ENCODE measurements at places on chromosomes 7 and 10.

DNA sequence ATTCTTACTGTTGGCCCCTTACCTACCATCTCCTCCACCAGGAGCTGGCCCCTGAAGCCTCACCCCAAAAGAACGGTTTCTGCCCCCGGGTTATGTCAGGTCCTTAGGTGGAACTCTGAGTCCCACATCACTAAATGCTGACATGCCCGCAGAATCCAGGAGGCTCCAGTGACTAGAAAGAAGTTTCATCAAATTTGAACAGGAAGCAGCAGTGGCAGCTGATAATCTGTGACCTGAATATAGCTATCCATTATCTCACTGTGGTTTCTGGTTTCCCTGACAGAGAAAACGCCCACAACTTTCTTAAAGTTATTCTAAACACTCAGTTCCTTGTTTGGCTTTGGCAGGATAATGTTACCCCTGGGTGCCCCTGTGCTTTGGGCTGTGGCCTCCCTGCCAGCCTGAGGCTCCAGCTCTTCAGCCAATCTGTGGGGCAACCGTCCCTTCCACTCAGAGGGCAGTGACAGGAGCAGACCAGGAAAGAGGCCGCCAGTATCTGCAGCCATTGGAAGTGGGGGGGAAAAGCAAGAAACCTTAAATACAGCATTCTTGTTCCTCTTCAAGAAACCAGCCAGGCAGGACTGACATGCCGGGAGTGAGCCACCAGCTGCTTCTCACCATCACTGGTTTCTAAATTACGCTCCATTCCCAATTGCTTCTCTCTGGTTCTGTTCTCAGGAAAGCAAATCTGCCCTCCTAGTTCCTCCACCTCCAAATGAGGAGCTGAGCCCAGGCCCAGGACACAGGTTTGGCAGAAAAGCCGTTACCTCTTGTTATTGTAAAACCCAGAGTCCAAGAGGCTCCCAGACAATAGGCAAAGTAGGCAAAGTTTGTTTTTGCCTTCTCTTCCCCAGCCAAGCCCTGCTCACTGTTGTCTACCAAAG is 41.2 kb upstream of the VCL start:
- no peak for DNase-seq

DNA sequence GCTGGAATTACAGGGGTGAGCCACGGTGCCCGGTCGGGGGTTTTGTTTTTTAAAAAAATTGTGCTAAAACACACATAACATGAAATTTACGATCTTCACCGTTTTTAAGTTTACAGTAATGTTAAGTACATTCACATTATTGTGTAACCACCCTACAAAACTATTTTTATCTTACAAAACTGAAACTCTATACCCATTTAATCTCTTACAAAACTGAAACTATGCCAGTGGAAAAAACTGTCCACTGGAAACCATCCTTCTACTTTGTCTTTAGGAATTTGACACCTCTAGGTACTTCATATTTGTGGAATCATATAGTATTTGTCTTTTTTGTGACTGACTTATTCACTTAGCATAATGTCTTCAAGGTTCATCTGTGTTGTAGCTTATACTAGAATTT is 1.0 kb upstream of the PSMC2 start:
- no peak for DNase-seq

- no peak for DNase-seq
These were observed at the start of gene HOXA10 for GRCh38 chr7:27173956-27174873. HOXA10 (minus strand) TSS chr7:27174320; CDS start chr7:27174306, 14 bp downstream.

DNA sequence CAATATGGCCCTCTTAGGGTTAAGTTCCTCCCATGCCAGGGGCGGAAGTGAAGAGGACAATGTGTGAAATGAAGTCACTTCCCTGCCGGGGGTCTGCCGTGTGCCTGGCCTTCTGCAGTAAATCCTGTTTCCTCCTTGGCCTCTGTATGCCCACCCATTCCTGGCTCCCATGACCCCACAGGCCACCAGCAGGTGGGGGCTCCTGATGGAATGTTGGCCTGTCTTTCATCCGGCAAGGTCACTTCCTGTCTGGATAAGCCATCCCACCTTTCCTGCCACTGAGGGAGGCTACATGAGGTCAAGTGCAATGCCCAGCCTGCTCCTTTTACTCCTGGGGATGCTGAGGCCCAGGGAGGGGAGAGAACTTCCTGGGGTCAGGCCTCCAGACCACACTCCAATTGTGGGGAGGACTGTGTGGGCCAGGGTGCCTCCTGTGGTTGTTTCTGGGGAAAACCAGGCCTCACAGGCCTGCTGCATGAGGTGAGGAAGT is 22.3 kb downstream of the PALD1 start:
- no peak for DNase-seq

- no peak for DNase-seq
These were observed 504.3 kb downstream of the TFEC start for GRCh38 chr7:115526278-115526677.

DNA sequence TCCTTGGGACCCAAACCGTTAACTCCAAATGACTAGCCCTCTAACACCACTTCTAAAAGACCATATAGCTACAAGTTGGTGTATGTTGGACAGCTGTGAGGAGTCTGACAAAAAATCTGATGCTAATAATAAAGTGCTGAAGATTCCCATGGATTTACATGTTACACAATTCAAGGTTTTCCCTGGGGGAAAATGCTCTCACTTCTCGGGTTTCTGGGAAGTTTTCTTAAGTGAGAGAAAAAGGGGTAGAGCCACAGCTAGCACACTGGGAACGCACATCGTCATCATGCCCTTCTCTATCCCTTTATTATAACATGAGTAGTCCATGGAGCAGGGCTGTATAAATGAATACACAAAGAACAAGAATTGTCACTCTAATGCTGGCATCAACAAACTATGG is 162.1 kb downstream of the CHCHD3 start:
- DNase-seq = no peak

DNA sequence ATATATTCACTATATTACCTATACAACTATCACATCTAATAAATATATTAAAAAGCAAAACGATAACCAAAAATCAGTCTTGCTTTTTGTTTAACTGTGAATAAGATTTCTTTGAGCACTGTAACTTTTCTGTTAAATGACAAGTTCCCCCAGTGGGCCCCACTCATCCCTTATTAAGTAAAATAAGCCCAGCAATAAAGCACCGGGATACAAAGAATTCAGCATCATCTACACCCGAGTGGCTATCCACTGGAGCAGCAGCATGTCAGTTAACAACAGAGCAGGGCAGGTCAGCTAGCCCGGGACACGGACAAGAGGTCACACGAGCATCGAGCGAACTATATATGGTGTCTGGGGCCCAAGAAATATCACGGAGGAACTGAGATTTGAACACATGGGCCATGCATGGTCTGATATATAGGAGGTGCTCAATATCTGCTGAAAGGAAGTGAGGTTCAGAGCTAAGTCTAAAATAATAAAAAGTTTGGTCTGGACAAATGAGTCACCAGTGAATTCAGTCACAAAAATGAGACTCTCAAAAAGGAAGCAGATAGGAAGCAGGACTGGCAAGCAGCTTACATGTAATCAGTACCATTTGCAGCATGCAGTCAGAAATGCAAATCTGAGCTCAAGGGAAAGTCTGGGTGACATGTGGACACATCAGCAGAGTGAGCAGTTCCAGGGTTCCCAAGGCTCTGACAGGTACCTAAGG is 4.1 kb downstream of the ERCC6 start:
- no peak for DNase-seq

DNA sequence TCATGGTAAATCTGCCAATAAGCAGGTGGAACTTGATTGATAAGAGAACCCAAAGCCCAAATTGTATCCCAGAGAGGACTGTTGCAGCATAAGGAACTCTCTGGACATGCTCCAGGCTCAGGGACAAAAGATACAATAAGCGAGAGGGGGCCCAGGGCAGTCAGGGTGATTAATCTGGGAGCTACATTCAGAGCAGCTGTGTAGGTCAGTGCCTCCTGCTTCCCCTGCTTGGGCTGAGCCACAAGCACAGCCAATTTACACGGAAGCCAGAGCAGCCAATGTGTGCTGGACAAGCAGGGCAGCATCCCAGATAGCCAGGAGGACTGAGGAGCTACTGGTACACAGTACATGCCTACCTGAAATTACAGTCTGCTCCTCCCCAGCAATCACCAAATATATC is 24.2 kb downstream of the MYPN start:
- no peak for DNase-seq

DNA sequence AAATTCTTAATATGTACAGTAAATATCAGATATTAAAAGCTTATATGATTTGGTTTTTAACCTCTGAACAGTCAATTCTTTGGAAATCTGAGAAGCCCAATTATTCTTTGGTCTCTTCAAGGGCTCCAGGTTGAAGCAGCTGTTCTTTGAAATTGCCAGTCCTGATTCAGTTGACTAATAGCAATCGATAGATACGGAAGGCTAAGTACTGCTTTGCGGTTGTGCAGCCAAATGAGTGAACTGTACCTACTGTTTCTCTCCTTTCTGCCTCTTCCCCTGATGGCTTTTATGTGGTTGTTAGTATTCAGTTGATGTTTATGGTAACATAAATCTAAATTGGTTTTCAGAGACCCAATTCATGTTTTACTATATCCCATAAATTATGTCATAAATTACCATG is 103.1 kb upstream of the RPA3 start:
- DNase-seq = no peak

DNA sequence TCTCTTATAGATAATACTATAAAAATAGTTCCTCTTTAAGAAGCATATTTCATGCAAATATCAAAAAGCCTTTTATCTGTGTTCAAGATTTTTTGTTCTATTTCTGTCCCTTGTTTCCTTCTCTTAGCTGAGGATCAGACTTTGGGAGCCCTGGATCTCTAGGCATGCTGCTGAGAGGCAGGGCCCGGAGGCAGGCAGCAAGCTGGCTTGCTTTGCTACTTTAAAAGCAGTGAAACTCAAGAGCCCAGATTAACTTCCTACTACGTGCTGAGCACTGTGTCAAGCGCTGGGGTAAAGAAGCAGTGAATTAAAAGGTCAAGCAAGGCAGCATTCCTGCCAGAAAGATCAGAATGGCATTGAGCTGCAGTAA is 31.0 kb upstream of the ARID5B start:
- DNase-seq = no peak

- no peak for DNase-seq
These were observed 6.0 kb downstream of the RHOBTB1 start for GRCh38 chr10:60937784-60938654.

GRCh38 chr10:114266521-114266920 is 27.5 kb downstream of the VWA2 start:
- DNase-seq = no peak

DNA sequence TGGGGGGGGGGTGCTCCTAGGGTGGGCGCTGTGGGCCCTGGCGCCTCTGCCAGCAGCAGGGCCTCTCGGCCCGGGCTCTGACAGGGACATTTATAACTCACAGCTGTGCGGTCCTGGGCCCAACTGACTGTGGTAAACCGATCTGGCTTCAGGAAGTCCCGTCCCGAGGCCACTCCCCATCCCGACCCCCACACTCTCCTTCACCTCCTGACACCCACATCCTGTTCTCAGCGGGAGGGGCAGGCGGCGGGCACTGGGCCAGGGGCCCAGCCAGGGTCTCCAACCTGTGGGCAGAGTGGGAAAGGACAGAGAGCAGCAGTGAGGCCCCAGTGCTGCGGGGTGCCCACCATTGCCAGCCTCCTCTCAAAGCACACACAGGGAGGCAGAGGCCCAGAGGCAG is 69.1 kb downstream of the ZMIZ1 start:
- no peak for DNase-seq

DNA sequence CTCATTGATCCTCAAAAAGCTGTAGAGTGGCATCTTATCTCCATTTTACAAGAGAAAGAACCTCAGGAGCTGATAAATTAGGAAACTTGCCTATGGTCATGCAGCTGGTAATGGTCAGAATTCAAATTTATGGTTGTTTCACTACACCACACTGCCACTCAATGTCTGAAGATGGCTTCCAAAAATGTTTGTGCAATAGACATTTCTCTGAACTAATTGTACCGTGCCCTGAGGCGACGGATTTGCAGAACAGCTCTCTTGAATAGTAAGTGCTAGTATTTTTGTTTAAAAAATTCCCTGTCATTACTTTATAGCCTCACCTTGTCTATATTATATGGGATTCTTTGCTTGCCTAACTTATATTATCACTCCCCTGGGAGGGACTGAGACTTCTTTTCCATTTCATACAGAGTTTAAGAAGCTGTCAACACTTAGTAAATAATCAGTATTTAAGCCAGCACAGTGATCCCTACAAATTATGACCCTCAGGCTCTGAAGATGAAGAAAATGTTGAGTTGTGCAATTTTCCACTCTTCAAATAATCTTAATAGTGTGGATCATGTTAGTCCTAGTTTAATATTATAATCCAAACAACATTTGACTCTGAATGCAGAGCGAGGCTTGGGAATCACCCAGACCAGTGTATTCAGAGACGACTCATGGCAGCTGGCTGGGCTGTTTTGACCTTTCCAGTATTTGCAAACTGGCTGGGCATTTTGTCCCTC is 346.6 kb downstream of the PTEN start:
- DNase-seq = no peak

DNA sequence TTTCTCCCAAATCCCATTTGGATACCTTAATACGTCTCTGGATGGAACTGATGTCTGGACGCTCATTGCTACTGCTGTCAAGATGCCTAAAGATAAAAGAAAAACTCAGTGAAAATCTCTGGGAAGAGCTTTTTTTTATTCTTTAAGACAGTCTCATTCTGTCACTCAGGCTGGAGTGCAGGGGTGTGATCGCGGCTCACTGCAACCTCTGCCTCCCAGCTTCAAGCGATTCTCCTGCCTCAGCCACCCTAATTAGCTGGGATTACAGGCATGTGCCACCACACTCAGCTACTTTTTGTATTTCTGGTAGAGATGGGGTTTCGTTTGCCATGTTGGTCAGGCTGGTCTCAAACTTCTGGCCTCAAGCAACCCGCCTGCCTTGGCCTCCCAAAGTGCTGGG is 102.2 kb downstream of the NT5C2 start:
- DNase-seq = no peak

GRCh38 chr7:153523320-153524015 is 528.7 kb upstream of the DPP6 start:
- no peak for DNase-seq
